NCI-H2081 (cell line): ENCODE measurements at places on chromosomes 7 and 10.

- no peak for DNase-seq
Observed at GRCh38 chr10:99374526-99374925, 45.4 kb downstream of the CNNM1 start.

- DNase-seq: no peak
Observed at GRCh38 chr10:24792638-24793037, 69.0 kb upstream of the ARHGAP21 start.

DNA sequence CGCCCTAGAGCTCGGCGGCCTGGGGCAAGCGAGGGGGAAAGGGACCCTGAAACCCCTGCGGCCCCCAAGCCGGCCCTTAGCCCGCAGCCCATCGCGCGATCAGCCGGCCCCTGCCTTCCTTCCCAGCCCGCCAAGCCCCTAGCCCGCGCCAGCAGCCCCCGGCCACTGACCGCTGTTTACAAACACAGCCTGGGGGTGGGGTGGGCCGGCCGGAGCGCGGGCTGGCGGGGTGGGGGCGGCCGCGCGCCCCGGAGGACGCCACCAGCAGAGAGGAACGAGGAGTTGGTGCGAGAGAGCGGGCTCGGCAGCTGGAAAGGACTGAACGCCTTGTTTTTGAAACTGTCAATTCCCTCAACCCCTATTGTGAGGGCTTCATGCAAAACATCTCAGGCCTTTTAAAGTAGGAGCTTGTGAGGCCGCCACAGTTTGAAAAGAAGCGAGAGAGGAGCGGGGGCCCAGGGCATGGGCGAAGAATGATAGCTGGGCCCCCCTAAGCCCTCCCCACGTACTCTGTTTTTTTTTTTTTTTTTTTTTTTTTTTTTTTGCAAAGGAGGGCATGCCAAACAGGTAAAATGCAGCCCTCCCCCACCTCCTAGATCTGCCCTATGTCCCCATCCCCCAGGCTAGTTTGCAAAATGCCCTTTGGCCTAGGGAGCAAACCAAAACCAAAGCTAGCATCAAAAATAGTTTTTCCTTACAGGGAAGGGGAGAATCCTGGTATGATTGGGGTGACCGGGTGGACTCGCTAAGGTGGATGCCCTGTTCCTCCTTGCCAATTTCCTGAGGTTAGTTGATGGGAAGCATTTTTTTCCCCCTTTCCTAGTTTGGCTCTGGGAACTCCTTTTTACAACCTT is 15.0 kb downstream of the SKIDA1 start:
- no peak for DNase-seq

DNA sequence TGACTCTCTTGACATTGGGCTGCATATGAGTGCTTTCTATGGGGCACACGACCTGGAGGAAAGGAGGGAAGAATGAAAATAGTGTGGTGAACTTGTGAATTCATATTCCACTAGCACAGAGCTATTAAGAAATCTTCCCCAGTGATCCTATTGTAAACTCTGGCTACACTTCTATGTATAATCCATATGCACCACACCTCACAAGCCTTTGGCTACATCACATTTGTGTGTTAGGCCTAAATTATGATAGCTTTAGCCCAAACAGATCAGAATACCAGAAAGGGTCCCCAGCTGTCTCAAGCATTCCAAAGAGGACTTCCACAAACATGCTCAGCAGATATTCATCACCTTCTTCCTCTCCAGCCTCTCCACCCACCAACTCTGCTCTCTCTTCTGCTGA is 9.7 kb upstream of the IFIT1B start:
- no peak for DNase-seq

DNA sequence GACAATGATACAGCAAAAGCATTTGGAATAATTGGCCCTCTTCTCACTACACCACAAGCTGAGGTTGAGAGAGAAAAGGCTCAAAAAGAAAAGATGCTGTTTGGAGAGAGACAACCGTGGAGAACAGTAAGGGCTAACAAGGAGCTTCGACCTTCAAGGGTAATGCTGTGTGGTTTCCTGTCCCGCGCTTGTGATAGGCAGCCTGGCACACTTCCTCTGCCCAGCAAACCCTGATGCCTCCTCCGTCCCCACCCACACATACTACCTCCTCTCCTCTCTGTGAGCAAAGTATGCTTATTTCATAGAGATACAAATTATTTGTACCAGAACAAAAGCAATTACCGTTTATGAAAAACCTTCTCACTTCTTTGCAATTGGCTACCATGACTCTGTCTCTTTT is 755.4 kb downstream of the KCNMA1 start:
- no peak for DNase-seq

GRCh38 chr10:35640474-35640873 is 1.6 kb downstream of the FZD8 start:
- DNase-seq: peak; percentile 46
